ENCODE measurements at places on chromosomes 1 and 21.

DNA sequence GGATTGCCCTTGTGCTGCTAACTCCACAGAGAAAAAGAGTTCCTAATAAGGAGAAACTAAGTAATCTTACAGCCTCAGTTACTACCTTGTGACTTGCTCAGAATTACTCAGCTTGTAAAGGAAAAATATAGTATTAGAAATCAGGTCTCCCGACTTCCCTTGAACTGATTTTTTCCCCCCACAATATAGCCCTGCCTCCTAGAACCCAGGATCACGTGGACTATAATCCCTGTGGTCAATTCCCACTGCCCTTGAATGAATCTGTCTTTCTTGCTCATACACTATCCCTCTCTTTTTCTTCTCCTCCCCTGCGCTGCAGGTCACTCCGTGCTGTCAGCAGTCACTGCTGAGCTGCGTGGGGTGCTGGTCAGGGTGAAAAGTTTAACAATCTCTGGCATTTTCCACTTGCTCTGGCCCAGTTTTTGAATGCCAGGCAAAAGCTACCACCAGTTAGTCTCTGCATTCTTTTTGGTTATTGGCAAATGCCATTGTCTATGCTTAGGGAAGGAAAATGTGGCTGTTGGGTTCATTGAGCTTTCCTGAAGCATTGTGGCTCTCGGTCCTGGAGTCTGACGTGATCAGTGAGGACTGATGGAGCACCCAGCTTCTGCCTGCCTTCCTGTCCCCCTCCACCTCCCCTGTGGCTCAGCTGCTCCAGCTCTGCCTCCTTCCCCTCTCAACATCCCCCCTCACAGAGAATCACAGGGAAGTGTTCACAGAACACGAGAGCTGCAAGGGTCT, 1.9 kb upstream of the MYOC start:
- no peak for DNase-seq

- no peak for DNase-seq
Measured at GRCh38 chr21:35145626-35146233, 96.6 kb upstream of the RUNX1 start.

DNA sequence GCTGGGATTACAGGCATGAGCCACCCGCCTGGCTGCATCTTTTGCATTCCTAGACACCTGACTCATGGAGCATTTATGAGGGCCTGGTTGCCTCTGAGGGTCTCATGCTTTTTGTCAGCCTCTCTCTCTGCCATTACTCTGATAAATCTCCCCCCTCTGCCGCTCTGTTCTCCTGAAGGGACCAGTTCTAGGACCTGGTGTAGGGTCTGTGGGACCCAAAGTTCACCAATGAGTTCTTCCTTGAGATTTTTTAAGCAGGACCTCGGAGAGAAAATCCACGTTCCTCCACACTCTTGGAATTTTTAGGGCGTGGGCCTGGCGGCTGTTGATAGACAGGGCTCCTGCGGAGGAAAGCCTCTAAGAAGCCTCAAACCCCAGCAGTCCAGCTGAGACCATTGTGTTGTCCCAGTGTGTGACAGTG, 91.9 kb upstream of the ERRFI1 start:
- no peak for DNase-seq

- DNase-seq, result peak; percentile 72
Measured at GRCh38 chr21:25733859-25734653, 648 bp downstream of the ATP5PF start.

- DNase-seq, result no peak
Measured at GRCh38 chr1:209291715-209292114, 291.8 kb upstream of the CAMK1G start.

DNA sequence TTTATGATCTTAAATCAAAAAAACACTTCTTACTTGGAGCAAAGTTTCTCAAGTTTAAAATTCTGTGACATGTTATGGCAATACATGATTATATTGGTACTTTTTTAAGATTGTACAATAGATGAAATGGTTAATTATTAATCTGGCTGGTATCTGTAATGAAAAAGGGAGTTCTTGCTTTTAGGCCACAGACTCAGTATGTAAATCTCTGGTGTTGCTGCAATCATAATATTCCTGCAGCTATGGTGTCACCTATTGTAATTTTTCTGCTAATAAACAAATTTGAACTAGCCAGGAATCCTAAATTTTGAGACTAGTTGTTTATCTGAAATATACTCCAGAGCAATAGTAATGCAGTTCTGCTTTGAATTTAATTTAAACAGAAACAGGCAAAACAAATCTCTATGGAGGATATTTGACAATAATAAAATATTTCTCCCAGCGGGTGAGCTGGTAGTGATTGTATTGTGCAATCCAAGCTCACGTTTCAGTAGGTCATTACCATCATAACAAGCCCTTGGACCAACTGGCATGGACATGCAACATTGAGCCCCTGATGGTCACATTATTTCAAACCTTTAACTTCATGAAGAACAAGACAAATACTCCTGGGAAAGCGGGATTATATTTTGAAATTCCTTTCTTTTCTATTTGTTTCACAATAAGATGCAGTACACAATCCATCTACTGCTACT, 77.2 kb upstream of the USH2A start:
- peak; percentile 17 for DNase-seq

GRCh38 chr1:1024771-1025699, 5.1 kb downstream of the AGRN start:
- DNase-seq, result no peak

- DNase-seq, result no peak
Measured at GRCh38 chr1:87435484-87435883, 106.8 kb downstream of the LMO4 start.

DNA sequence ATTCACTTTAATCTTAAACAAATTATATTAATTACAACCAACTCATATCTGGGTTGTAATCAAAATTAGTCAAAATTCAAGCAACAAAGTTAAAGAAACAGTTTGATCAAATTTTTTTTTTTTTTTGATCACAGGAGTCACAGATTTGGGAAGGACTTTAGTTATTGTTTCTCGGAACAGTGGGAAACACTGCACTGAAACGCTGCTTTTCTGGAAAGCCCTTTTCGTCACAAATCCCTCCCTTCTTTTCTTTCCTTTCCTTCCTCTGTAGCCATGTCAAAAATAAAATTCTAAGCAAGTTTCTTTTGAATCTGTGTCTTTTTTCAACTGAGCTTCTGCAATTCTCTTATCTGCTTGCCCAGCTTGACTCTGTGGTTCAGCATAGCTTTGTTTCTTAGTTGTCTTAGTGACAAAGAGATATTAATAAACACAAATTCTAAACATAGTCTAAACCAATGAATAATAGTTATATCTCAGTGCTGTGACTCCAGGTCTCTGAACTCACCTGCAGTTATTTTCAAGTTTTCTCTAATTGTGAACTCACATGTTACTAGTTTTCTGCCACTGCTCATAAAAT, 53.8 kb downstream of the PTGS2 start:
- no peak for DNase-seq

DNA sequence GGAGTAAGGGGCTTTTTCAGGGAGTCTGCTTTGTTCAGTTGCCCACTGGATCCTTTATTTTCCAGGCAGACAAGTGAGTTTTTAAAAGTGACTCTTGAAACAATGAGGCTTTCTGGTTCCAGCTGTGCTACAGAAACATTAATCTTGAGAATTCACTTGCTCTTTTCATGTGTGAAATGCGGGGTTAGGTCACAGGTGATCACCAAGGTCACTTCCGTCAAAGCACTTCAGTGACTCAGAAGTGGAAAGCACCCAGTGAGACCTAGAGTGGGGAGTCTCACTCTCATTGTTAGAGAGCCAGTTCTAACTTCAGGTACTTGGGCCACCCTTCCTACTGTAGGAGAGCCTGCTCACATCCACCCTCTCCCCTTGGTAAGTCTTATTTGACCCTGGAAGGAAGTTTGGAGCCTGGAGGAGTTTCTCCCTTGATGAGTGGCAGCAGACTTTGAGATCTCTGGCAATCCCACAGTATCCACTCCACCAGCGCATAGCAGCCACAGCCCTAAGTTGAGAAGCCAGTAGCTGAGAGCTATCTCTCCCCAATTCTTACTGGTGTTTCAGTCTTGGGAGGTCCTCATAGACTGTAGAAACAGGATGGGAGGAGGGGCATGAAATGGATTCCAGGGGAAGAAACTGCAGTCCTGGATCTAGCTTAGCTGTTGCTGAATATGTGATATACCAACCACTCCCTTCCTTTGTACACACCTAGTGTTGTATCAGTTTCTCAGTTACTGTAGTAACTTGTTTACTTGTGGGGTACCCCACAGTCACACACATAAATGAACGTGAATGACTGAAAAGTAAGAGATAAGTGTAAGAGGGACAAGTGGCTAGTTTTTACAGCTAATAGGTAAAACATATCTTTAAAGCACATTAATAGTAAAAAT, 3.1 kb downstream of the TACSTD2 start:
- DNase-seq, result no peak

- DNase-seq, result no peak
Measured at GRCh38 chr1:6507037-6507428, 15.6 kb upstream of the PLEKHG5 start.

Measured in NCI-H1417 (cell line).